ENCODE measurements at places on chromosomes 13 and 19.

GRCh38 chr13:80196756-80197155 lies 144.2 kb downstream of the SPRY2 start:
- no peak for DNase-seq

GRCh38 chr19:8256276-8257051 lies 47.3 kb downstream of the CERS4 start:
- DNase-seq = no peak

- DNase-seq = no peak
Observed at GRCh38 chr19:11177592-11177991, 19.8 kb downstream of the KANK2 start.

DNA sequence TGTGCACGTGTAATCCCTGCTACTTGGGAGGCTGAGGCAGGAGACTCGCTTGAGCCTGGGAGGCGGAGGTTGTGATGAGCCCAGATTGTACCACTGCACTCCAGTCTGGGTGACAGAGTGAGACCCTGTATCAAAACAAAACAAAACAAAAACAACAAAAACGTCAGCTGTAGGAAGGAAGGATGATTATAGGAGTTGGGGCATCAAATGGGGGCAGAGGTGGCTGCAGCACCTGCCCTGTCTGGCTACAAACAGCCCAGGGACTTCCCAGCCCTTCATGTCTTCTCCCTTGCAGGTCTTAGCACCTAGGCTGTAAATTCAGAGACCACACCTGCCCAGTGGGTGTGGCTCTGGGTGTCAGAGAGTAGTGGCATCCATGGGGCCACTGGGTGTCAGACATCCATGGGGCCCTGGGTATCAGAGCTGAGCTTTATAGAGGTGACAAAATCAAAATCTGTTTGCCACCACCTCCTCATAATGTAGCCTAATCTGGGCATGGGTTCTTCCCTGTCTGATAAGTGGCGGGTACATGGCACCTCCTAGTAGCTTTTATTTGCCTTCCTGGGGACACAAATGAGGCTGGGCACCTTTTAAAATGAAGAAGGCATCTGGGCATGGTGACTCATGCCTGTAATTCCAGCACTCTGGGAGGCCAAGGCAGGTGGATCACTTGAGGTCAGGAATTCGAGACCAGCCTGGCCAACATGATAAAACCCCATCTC lies 4.7 kb upstream of the B3GNT3 start:
- DNase-seq = no peak

- no peak for DNase-seq
Observed at GRCh38 chr19:32196690-32197420, 148.6 kb upstream of the ZNF507 start.

- DNase-seq = no peak
Observed at GRCh38 chr19:16233836-16234551, 36.3 kb downstream of the AP1M1 start.

DNA sequence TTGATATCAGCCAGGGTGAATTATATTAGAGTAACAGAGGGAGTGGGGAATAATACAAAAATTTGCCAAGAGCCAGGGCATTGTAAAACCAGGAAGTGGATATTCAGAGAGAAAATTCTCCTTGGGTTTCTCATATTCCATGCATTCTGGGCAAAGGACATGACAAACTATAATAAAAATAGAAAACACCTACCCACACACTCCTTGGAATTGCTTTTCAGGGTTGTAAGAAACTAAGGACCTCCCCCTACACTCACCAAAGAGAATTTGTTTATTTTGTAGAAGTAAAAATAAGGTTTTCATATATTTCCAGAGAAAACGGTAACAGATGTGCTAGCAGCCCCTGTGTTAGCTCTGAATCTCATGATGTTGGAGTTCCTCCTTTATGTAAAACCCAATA lies 649.6 kb downstream of the SLITRK1 start:
- DNase-seq = no peak

GRCh38 chr13:35854286-35854685 lies 276.9 kb downstream of the DCLK1 start:
- no peak for DNase-seq

- DNase-seq = no peak
Observed at GRCh38 chr19:22257381-22257780, 28.9 kb upstream of the ZNF729 start.

- no peak for DNase-seq
Observed at GRCh38 chr19:15421136-15421695, 2.4 kb upstream of the AKAP8L start.

GRCh38 chr13:42753697-42754096 lies 27.7 kb upstream of the FAM216B start:
- DNase-seq = peak; percentile 40

DNA sequence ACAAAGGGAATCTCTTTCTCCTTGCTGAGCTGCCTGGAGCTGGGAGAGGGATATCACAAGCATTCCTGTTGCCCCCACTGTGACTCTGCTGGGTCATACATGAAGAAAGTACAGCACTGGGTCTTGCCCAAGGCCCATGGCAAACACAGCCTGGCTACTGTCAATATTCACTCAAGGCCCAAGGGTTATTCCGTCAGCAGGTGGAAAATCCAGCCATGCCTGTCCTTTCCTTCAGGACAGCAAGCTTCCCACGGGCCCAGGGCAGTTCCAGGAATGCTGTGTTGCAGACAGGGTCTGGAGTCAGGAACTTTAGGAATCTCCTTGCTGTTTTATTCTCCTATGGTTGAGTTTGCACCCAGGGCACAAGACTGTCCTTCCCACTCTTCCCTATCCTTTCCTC lies 106.8 kb downstream of the TNFSF13B start:
- no peak for DNase-seq

- no peak for DNase-seq
Observed at GRCh38 chr19:3720349-3720917, 12.2 kb downstream of the TJP3 start.

DNA sequence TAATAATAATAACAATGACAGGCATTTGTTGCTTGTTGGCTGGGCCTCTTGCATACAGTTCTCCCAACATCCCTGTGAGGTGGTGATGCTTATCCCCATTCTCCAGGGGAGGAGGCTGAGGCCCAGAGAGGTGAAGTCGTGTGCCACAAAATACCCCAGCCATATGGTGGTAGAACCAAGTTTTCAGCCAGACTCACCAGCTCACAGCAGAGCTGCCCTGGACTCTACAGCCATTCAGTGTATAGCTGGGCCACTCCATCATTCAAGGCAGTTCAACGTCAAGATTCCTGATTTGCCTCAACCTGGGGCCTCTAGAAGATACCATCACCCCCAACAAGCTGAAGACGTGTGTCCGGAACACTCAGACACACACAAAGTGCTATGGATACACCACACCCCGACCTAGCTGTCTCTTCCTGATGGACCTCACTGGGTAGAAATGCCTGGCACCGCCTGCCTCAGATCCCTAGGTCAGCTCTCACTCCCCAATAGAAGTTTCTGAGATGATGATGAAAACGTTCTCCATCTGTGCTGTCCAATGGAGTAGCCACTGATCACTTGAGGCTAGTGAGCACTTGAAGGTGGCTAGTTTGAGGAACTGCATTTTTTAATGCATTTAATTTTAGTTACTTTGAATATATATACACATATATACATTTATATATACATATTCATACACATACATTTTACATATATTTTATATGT lies 4.3 kb upstream of the CEACAM19 start:
- no peak for DNase-seq

Data from skeletal muscle cell (primary cell).